Stimulated activated CD8-positive, alpha-beta memory T cell treated with anti-CD3 and anti-CD28 coated beads, Interleukin-4, amount 100 ng/mL, for 4 hours (primary cell): ENCODE measurements at places on chromosomes 3 and 15.

DNA sequence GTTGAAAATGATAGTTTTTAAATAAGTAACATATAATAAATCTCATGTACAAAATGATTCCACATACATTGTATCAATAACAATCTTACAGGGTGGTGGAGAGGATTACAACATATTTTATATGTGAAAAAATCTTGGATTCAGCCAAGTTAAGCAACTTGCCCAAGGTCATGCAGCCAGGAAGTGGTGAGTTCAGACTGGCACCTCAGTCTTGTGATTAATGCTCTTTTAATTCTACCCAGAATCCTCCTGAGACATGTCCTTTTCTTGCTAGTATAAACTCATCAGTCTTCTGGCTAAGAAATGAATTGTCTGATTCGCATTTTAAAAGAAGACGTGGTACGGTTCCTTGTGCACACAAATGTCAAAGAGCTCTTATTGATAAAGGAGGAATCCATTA lies 4.5 kb upstream of the MYRIP start:
- no peak for DNase-seq

DNA sequence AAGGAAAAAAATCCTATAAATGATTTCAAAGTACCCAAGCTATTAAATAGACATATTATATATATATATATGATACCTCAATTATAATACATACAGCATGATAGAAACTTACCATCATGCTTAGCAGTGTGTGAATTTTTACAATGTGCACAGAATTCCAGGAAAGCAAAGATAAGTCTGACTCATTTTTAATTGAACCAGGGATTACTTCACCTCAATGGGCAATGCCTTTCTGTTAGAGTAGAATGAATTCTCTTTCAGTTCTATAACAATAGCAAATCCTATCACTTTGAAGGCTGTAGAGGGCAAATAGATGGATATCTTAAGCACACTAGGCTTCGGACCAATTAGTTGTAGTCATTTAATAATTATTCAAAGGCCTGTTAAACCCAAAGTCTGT lies 54.8 kb upstream of the P3H2 start:
- no peak for DNase-seq

DNA sequence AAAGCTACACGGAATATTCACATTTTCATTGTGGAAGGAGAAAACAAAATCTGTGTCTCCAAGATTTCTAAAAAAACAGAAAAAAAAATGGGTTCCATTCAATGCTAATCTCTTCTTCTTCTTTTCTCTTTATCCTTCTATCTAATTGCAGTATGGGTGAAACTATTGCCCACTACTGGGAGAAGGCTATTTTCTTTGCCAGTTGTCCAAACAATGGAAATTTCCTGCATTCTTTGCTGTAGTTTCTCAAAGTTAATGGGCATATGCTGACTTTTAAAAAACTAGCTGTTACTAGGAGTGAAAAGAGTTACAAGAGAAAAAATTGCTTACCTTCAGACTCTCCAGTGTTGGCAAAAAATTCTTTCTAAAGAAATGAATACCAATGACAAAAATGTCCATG lies 179.3 kb upstream of the ANKRD28 start:
- DNase-seq = no peak

- DNase-seq = no peak
Measured at GRCh38 chr3:9793161-9793781, 389 bp downstream of the ARPC4 start.

GRCh38 chr3:45960289-45960688 lies 17.0 kb downstream of the CXCR6 start:
- DNase-seq = no peak

DNA sequence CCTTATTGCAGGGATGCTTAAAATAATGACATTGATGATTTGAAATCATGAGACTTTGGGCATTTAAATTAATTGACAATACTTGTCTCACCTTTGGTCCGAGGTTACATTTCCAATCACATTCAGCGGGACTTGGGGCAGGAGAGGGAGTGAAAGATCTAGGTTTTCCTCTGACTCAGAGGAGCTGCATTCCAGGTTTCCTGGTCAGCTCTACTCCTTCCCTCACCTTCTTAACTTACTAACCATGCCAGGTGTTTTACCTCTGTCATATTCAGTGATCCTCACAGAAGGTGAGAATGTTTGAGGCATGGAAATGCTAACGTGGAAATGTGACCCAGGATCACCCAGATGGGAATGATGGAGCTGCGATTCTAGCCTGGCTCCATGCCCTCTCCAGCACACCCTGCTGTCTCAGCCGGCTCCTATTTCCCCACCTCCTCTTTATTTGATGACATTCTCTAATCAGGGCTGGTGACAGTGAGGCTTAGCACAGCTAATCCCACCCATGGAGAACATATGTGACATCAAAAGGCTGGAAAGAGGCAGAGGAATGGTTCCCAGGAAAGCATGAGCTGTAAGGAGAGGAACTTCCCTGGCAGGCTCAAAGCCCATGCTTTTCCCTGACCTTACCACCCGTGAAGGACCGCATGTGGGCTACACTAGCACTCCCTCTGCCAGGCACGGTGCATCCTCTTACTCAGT lies 38.7 kb downstream of the THSD4 start:
- no peak for DNase-seq

DNA sequence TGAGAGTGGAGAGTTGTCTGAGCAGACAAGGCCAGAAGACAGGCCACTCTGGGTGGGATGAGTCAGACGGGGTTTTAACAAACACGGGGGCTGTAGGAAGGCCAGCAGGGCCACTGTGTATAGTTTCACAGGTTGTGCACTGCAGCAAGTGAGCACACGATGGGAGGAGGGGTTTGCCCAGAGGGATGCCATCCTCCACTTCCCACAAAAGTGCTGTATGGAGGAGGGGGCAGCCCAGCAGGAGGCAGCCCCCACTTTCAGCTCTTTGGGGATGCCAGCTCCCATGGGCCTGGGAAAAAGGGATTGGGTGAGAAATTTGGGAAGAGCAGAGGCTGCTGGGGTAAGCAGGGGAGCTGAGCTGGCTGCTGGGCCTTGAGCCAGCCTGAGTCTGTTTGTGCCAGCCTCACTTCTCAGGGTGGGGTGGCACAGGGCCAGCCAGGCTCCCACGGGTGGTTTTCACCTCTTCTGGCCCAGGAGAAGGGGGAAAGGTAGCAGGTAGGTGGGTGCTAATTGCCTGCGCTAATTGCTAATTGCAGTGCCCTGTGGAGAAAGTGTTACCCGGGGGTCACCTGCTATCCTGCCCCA lies 6.7 kb downstream of the ZBTB47 start:
- no peak for DNase-seq

- DNase-seq = no peak
Measured at GRCh38 chr15:55407498-55408011, 604 bp downstream of the CCPG1 start.

GRCh38 chr3:117118604-117119003 lies 409.0 kb downstream of the TUSC7 start:
- no peak for DNase-seq

- no peak for DNase-seq
Measured at GRCh38 chr3:184354121-184354728, 7.2 kb downstream of the CLCN2 start.

DNA sequence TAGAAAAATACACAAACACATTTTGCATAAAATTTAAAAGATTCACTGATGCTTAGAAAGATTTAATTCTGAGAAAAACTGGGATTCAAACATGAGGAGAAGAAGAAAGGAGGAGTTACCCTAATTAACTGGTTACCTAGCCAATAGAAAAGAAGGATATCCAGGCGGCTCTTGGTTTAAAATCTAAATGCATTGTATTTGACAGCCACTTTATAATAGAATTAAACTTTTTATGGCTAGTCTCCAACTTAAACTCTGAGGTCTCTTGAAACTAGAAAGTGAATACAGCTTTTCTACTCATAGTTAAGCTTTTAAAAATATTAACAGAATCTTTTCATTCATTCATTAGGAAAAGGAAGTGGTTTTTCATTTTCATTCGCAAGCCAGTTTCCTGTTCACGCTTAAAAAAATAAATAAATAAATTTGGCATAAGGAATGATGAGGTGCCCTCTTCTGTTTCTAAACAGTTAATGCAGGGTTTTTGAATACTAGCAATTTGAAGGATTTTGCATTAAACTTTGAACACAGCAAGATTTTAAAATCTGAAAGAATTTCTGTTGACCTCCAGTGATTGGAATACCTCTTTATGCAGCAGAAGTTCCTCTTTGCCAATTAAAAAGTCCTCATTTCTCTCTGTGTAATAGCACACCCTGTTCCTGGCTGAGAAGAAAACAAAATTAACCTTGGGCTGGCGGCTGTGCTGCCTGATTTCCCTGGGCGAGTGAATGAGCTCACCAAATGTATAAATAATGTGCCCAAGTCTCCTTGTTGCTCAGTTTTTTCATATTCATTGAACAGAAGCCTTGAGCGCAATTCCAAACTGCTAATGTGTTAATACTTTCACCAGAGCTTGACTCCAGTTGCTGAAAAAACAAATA lies 105.1 kb downstream of the ZMAT3 start:
- no peak for DNase-seq

DNA sequence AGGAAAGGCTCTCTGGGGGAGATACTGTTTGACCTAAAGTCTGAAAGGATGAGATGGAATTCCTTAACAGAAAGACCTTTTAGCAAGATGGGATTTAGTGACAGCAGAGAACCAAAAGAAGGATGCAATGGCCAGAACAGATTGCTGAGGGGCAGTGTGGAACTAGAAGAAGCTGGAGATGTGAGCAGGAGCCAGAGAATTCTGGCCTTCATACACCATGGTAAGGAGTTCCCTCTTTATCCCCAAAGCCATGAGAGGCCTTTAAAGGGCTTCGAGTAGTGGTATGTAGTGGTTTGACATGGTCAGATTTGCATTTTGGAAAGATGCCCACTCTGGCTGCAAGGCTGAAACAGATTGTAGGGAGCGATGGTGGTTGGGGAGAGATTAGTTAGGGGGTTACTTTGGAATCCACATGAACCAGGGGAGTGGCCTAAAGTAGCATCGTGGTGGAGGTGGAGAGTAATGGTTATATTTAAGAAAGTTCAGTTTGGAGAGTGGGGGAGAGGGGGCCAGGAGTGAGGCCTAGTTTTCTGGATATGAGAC lies 34.0 kb upstream of the NPHP3 start:
- no peak for DNase-seq

GRCh38 chr15:33994005-33994615 lies 25.8 kb downstream of the CHRM5 start:
- DNase-seq = no peak

GRCh38 chr15:88066636-88067330 lies 189.8 kb downstream of the NTRK3 start:
- no peak for DNase-seq

- no peak for DNase-seq
Measured at GRCh38 chr3:108352176-108352575, 55.8 kb downstream of the HHLA2 start.

DNA sequence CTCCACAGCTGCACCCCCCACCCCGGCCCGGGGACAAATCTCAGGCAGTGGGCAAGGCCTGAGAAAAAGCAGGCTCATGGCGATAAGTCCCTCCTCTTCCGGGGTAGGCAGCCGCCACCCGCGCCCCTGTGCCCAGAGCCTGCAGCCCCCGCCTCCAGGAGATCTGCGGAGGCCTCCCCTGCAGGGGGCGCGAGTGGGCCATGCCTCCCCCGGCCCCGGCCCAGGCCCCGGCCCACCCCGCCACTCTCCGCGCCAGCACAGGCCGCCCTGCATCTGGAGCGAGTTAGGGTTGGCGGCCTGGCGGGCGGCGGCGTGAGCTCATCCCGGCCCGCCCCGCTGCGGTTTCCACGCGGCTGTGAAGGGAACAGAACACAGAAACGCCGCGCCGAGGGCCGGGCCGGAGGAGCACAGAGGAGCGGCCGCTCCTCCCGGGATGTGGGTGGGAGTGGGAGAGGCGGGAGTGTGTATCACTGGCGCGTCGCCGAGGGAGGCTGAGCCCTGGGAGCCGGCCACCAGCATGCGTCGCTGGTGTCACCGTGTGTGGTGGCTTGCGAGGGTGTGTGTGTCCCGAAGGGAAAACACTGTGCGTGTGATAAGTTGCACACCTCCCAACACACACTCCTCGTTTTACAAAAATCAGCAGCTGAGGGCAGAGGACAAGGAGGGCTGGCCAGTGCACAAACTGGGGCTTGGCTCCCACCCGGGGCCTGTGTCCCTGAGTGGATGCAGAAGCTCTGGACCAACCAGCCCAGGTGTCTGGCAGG lies 17.2 kb downstream of the MYL3 start:
- DNase-seq = peak; percentile 35

GRCh38 chr3:31562525-31562924 lies 29.8 kb downstream of the STT3B start:
- DNase-seq = no peak

- no peak for DNase-seq
Measured at GRCh38 chr3:125318167-125318865, 56.8 kb downstream of the ZNF148 start.

GRCh38 chr15:95259513-95259912 lies 1028.2 kb downstream of the MCTP2 start:
- DNase-seq = peak; percentile 1
